ENCODE measurements at places on chromosomes 2 and 18.

GRCh38 chr18:79766308-79766707 is 31.4 kb upstream of the KCNG2 start:
- no peak overlapping the region for H3K27ac ChIP-seq
- no peaks in the 10 kb centered on the region for H3K4me1 ChIP-seq
- H3K36me3 ChIP-seq, result no peaks in the 10 kb centered on the region
- no peak for DNase-seq
- no peak overlapping the region for H3K4me3 ChIP-seq
- H3K27me3 ChIP-seq, result no peaks in the 10 kb centered on the region

DNA sequence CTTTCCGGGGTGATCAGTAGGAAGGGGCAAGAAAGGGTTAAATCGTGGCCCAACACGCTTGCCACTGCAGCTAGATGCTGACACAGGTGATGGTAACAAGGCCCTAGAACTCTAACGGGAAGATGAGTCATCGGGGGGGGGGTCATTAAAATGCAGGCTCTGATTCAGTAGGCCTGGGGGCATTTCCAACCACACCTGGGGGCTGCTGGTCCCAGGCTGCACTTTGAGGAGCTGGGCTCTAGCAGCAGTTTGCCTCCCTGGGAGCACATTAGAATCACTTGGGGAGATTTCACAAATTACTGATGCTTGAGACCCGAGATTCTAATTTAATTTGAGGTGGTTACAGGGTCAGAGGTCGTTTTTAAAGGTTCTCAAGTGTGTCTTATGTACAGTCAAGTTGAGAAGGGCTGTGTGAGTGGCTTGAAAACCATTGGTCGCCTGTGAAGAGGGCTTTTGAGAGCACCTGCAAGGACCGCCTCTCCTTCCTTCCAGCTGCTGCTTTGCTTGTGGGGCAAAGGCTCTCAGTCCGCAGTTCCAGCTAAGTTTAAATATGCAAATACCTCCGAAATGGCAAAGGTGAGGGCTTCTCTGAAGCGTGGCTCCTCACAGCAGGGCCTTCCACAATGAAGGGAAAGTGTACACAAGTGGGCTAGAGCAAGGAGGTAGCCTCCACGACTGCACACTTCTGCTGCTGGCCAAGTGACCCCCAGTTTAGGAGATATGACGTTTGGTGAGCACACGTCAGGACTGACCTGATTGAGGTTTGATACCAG is 128.0 kb upstream of the MSH6 start:
- DNase-seq, result no peak
- H3K4me3 ChIP-seq, result no peak overlapping the region
- no peaks in the 10 kb centered on the region for H3K27me3 ChIP-seq
- H3K36me3 ChIP-seq, result no peaks in the 10 kb centered on the region
- no peak overlapping the region for H3K27ac ChIP-seq
- H3K4me1 ChIP-seq, result no peaks in the 10 kb centered on the region

DNA sequence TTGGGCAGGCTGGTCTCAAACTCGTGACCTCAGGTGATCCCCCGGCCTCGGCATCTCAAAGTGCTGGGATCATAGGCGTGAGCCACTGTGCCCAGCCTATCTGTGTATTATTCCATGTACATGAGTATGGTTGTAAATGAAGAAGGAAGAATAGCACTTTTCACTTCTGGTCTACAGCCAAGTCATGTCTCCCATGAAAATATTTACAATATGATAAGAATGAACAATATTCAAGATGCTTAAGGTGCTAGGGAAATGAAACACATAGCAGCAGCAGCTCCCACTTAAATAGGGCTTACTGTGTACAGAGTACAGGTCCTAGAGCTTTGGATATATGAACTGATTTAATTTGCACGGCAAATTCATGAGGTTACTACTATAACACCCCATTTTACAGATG is 70.3 kb upstream of the COL5A2 start:
- no peak overlapping the region for H3K27ac ChIP-seq
- peaks cover 4% of the 10 kb centered on the region for H3K4me1 ChIP-seq
- H3K36me3 ChIP-seq, result no peaks in the 10 kb centered on the region
- no peaks in the 10 kb centered on the region for H3K27me3 ChIP-seq
- no peak for DNase-seq
- no peak overlapping the region for H3K4me3 ChIP-seq

DNA sequence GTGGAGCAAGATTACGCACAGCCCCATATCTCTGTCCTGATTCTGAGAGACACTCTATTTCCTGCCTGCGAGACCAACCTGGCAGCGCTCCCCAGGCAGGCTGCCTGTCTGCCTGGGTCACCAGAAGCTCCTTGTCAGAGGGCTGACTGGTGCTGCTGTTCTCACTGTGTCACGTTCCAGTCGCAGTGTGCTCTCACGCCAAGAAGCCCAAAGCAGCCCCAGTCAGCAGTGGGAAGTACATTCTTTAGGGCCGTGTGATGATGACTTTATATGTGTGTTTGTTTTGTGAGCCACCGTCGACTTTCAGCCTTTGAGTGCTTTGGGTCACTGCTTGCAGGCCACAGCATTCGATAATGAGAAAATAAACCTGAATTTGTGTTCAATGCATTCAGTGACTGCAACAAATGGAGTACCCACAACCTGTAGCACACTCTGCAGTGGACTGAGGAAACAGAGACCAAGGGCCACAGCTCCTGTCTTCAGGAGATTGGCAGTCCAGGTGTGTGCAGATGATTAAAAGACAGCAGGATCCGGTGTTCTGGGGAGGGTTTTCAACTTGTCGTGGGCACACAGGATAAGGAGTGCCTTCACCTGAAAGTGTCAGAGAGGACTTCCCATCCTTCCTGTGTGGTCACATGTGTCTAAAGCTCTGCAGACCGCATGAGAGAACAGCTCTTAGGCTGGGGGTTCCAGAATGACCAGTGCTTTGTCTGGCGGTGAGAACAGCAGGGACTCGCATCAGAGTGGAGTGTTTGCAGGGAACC is 4.8 kb downstream of the TNFRSF11A start:
- peak; percentile 69 for DNase-seq
- H3K36me3 ChIP-seq, result no peaks in the 10 kb centered on the region
- H3K27ac ChIP-seq, result peak overlapping the region; percentile 56
- no peak overlapping the region for H3K4me3 ChIP-seq
- H3K4me1 ChIP-seq, result no peaks in the 10 kb centered on the region

- H3K4me3 ChIP-seq, result no peak overlapping the region
- H3K4me1 ChIP-seq, result no peaks in the 10 kb centered on the region
- H3K36me3 ChIP-seq, result no peaks in the 10 kb centered on the region
- no peak overlapping the region for H3K27ac ChIP-seq
- no peaks in the 10 kb centered on the region for H3K27me3 ChIP-seq
These were observed 38.8 kb upstream of the OTOS start for GRCh38 chr2:240179186-240179815.

- H3K27ac ChIP-seq, result no peak overlapping the region
- peaks cover 21% of the 10 kb centered on the region for H3K36me3 ChIP-seq
- H3K4me1 ChIP-seq, result peaks cover 4% of the 10 kb centered on the region
- H3K4me3 ChIP-seq, result no peak overlapping the region
- DNase-seq, result no peak
These were observed 47.9 kb upstream of the AKAIN1 start for GRCh38 chr18:5244941-5245340.

All from right atrium auricular region (tissue), 2 donors.